ENCODE measurements at places on chromosomes 5 and 9.

- DNase-seq = no peak
Measured at GRCh38 chr9:1916655-1917054, 98.5 kb upstream of the SMARCA2 start.

GRCh38 chr9:122445155-122445749 is 32.5 kb downstream of the OR1J1 start:
- no peak for DNase-seq

DNA sequence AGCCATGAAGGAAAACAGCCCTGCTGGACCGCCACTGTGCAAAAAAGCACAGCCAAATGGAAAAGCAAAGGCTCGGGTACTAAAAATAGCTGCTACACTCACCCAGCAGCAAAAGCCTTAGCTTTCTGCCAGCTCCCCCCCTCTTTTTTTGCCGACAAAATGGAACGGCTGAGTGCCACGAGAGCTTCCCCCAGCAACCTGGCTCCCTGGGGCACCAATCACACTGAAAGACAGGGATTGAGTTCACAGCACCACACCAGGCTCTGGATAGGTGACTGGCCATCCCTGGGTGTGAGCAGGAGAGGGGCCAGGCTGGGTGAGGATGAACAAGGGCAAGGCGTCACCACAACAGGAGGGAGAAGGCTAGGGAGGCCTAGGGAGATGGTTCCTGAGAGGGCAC is 66.7 kb downstream of the SIL1 start:
- DNase-seq = no peak

GRCh38 chr9:336039-336438 is 121.4 kb downstream of the DOCK8 start:
- DNase-seq = no peak

DNA sequence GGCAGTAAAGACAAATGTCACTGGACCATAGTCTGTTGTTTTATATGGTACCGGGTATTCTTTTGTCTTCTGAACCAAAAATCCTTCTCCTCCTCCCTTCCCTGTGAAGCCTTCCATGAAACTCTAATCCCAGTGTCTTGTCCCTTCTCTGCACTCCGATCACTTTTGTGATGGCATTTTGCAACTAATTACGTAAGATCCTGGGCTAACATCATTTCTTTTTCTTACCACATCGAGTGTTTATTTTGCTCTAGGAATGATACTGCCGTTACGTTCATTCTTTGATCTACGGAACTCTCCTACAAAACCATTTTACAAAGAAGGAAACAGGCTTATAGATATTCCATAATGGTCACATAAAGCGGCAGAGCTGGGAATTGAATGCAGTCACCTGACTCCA is 33.7 kb downstream of the SNX18 start:
- no peak for DNase-seq

- no peak for DNase-seq
Measured at GRCh38 chr5:122156724-122157325, 27.5 kb downstream of the ZNF474 start.

DNA sequence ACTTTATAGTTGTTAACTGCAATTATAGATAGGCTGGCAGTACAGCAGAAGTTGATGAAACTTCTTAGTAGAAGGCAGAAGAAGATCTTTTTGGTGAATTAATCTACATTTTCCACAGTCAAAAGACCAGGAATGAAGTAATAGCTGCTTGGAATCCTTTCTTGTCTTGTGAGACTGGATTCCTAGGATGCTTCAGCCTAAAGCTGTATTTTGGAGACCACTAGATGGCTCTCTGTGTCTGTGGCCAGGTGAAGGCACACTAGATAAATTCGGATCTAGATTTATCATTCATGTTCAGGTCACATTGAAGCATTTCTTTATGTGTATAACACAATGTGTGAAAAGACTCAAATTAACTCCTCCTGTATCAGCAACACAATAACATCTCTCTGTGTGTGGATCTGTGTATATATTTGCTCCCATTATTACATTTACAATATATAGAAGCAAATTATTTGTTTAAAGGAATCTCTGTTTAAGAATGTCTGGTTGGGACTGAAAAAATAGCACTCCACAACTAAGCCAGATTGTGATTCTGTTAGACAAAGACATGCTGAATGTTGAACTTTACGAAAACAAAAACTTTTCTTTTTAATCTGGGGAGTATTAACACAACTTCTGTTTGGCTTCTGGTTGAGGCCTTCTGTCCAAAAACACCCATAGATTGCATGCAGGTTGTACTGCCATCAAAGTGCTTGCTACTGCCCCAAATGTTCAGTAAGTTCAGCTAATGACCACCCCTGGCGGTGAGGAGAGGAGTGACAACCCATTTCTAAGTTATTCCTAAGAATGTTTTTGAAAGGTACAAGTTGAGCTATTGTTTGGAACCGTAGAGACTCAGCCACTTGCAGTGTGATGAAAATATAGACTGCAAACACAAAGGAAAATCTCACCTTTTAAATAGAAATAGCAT is 10.6 kb downstream of the GRIN3A start:
- no peak for DNase-seq

DNA sequence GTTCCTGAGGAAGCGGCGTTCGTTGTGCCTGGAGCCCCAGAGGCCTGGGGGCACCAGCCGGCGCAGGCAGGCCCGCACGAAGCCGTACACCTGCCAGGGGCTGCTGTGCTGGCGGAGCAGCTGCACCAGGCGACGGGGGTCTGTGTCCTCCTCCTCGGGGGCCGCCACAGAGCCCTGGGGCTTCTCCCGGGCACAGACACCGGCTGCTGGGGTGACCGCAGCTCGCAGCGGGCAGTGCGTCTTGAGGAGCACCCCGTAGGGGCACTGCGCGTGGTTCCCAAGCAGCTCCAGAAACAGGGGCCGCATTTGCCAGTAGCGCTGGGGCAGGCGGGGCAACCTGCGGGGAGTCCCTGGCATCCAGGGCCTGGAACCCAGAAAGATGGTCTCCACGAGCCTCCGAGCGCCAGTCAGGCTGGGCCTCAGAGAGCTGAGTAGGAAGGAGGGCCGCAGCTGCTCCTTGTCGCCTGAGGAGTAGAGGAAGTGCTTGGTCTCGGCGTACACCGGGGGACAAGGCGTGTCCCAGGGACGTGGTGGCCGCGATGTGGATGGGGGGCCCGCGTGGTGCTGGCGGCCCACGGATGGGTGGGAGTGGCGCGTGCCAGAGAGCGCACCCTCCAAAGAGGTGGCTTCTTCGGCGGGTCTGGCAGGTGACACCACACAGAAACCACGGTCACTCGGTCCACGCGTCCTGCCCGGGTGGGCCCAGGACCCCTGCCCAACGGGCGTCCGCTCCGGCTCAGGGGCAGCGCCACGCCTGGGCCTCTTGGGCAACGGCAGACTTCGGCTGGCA is 1.3 kb downstream of the TERT start:
- no peak for DNase-seq

- DNase-seq = no peak
Measured at GRCh38 chr5:105663671-105664070, 2007.1 kb downstream of the EFNA5 start.

Measured in activated CD8-positive, alpha-beta memory T cell treated with anti-CD3 and anti-CD28 coated beads for 48 hours (primary cell).